ENCODE measurements at places on chromosomes 16 and 17.
A peak's percentile ranks its signal among the peaks of the same experiment; 100 is the strongest.

DNA sequence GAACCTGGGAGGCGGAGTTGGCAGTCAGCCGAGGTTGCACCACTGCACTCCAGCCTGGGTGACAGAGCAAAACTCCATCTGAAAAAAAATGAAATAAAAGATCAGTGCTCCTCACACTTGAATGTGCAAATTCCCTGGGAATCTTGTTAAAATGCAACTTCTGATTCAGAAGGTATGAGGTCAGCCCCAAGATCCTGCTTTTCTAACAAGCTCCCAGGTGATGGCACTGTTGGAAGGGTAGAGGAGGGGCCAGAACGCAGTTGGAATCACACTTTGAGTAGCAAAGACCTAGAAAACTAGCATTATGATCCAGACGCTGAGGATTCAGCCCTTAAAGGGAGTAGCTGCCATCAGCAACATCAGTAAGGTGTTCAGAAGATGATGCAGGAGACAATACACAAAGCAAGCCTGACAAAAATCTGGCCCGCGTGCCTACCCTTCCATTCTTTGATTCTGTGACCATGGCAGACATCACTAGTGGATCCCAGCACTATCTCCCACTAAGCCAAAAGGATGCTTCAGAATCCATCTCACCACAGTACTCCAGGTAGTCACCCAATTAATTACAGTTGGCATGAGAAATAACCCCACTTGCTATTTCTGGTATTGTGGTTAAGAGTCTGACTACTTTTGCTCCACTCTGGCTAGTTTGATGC is 33.1 kb upstream of the MEIOC start:
- DNase-seq: no peak

DNA sequence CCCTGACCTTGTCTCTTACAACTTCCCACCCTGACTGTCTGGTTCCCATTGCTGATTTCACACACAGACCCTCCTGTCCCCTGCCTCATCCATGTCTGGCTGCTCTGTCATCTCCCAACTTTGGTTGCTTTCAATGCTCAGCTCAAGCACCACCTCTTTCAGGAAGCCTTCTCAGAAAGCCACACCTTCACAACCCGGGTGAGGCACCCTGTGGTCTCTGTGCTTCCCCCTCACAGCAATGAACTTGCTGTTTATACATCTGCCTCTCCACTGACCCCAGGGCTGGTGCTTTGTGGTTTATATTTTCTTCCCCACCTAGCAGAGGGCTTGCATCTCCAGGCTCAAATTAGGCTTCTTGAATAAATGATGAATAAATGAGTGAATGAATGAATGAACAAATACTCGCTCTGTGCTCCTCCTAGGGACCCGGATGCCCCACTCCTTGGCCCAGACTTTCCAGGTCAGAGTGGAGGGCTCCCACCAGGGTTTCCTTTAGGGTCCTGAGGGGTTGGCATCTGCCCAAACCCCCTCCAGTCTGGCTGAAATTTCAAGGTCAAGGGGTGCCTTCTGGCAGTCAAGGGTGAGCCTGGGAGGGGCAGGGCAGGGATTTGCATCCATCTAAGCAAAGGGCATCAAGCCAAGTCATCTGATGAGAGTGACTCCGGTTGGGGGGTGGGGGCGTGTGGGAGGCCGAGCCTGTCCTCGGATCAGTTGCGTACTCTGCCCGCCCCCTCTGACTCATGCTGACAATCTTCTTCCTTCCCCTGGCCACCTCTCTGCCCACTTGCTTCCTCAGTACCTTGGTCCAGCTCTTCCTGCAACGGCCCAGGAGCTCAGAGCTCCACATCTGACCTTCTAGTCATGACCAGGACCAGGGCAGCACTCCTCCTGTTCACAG is at the start of gene ITGAX:
Gene ITGAX, plus strand, starts transcription at position 783 of the 898 bp plus-strand sequence. Its CDS starts 79 bp downstream, at position 862.
- no peak for DNase-seq

DNA sequence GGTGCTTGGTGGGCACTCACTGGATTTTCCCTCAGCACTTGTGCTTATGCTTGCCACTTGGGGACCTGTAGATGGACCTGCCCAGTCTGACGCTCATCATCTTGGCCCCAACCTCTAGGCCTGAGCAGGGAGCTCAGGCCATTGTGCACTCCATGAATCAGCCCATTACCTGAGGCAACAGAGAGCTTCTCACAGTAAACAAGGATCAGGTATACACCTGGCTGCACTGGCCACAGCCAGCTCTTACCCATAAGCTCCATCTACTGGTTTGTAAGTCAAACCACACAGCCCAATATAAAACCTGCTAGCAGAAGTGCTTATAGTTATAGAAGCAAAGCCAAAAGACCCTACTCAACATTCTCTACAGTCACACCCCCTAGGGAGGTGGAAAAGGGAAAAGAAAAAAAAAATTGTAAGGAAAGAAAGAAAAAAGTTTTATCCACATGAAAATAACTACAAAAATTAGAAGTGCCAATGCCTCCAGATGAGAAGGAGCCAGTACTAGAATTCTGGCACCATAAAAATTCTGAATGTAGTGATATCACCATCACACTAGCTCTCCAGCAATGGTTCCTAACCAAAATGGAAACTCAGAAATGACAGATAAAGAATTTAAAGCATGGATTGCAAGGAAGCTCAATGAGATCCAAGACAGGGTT is 87.8 kb upstream of the CDH5 start:
- no peak for DNase-seq

DNA sequence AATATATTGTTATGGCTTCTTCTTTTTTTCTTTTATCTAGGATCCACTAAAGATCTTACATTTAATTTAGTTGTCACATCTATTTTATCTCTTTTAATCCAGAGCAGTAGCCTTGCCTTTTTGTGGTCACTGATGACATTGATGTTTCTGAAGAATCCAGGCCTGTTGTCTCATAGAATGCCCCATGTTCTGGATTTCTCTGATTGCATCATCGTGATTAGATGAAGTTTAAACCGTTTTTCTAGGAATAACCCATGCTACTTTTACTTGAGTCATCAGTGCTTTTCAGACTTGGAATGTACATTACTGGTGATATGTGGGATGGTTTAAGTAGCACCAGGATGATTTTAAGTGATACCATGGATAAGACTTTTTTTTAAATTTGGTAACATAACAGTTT is 106.4 kb upstream of the CES5A start:
- DNase-seq: no peak

- no peak for DNase-seq
Measured at GRCh38 chr16:81261049-81261648, 22.7 kb downstream of the BCO1 start.

DNA sequence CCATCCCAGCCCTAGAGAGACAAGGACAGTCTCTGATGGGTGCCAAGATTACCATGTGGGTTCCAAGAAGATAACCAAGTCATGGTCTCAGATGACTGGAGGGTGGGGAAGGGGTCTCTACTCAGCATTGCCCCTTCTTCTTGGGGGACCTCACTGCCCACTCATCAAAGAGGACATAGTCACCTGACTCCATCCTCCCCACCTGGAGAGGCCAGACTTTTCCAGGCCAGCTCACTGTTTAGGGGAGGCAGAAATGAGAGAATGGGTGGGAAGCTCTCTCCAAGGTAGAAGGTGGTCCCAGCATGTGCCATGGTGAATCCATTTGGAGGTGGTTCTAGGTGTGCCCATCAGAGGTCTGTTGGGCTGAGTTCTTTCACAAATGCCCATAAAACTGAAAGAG is 20.7 kb upstream of the IL21R start:
- no peak for DNase-seq

DNA sequence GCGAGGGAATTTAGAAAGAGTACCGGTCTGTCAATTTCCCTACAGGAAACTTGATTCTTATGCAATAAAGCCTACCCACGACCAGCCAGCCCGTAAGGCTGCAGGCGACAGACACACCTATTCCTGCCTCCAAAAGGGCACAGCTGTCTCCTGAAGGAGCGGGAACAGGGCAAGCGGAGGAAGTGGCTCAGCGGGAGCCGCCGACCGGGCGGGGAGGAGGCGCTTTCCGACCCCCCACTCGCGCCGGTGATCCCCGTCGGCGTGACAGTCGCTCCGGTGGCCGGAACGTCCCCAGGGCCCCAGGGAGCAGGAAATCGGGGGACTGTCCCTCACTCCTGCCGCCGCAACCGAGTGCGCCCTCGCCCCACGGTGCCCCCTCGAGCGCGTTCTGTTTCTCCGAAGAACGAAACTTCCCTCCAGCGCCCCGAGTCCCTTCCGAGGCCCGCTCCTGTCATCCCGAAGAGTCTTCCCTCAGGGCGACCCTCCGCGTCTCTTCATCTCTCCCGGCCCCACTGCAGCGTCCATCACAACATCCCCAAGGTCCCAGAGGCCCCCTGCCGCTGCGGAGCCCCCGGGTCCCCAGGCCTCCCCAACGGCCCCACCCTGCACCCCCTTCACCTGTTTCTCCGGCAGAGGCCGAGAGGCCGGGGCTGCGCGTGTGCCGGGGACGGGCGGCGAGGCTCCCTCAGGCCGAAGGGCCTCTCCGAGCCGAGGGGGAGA is 421 bp downstream of the STAT3 start:
- peak; percentile 11 for DNase-seq

DNA sequence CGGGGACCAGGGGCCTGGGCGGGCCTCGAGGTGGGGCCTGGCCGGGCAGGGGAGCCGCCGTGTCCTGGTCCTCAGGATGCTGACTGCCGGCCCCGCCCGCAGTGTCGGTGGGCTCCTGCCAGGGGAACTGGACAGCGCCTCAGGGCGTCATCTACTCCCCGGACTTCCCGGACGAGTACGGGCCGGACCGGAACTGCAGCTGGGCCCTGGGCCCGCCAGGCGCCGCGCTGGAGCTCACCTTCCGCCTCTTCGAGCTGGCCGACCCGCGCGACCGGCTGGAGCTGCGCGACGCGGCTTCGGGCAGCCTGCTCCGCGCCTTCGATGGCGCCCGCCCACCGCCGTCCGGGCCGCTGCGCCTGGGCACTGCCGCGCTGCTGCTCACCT is 2.3 kb upstream of the PAQR4 start:
- no peak for DNase-seq

DNA sequence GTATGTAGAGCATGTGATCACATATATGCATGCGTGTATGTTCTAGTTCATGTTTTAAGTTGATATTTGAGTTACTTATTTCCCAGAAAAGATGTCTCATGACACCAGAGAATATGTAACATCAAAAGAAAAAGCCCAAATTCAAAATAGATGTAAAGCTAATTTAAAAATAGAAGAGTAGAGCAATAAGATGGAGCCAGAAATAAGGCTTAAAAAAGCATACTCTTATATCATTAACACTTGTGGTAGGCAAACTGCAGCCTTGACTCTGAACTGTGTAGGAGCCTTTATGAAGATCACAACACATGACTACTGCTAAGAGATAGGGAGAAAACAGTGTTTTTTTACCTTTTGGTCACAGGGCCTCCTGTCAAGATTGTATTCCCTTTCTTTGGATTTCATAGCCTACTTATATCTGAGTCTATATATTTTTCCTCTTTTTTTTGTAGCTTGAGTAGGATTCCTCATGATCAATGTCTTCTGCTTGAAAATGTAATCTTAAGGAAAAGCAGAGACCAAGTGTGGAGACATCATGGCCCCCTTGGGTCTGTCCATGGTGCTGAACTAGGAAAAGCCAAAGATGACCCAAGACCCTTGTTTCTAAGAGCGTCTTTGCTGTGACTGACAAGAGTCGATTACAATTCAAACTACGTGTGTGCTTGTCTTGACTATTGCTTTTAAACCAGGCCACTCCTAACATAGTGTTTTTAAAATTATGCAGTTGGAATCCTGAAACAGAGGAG is 390.4 kb downstream of the SHISA9 start:
- no peak for DNase-seq

DNA sequence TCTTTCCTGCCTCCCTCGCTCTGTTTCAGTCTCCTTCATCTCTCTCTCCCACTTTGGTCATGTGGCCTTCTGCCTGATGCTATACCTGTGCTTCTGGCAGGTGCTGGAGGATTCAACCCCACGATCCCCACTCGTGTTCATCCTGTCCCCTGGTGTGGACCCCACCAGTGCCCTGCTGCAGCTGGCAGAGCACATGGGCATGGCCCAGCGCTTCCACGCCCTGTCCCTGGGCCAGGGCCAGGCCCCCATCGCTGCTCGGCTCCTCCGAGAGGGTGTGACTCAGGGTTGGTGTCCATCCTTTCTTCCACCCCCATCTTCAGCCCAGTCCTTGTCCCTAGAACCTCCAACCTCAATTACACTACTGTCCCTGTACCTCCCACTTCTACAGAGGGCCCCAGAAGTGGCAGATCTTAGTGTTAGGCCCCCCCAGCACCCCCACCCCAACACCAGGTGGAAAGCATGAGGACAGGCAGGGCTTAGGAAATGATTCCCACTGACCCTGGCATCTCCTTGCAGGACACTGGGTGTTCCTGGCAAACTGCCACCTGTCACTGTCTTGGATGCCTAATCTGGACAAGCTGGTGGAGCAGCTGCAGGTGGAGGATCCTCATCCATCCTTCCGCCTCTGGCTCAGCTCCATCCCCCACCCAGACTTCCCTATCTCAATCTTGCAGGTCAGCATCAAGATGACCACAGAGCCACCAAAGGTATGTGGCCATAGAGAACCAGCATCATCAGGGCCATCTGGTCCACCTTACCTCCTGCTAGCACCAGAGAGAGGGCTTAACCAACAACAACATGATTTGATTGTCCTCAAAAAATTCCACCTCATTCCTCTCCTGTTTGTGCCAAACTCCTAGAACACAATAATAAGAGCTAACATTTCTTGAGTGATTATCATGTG is 9.7 kb upstream of the KDM6B start:
- DNase-seq: no peak

GRCh38 chr16:5801396-5801795 is 703.8 kb upstream of the EEF2KMT start:
- no peak for DNase-seq

DNA sequence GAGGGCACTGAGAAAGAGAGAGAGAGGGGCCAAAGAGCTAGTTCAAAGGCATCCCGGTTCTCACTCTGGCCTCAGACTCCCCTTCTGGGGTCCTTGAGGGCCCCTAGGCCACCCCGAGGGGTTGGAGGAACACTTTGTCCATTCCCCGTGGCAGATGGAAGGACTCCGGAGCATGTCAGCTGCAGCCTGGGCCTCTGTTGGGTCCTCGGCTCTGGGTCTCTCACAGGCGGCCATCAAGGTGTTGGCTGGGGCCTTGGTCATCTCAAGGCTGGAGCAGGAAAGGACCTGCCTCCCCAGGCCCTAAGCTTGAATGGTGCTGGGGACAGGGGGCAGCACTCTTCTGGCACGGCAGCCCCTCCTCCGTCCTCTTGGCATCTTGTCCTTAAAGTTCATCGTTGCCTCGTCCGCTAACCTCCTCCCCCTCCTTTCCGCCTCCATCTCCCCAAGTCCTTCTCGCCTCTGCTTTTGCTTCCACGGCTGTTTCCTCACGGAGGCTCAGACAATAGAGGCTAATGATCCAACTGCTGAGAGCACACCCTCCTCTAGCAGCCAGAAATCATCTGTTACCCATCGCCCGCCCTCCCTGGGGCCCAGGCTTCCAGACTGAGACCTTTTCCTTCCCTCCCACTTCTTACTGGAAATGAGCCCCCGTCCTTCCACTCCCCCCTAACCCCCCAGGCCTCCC is 23.3 kb downstream of the CCR7 start:
- no peak for DNase-seq

Data from activated CD8-positive, alpha-beta memory T cell treated with anti-CD3 and anti-CD28 coated beads for 1 hour (primary cell).